ENCODE measurements at places on chromosomes 6 and 20.
A peak's percentile ranks its signal among the peaks of the same experiment; 100 is the strongest.

GRCh38 chr20:38706509-38706908 lies 17.8 kb upstream of the SLC32A1 start:
- DNase-seq, result no peak

- no peak for DNase-seq
Observed at GRCh38 chr6:119495230-119495683, 145.7 kb upstream of the MAN1A1 start.

GRCh38 chr6:16043171-16044135 lies 85.4 kb upstream of the MYLIP start:
- DNase-seq, result no peak

DNA sequence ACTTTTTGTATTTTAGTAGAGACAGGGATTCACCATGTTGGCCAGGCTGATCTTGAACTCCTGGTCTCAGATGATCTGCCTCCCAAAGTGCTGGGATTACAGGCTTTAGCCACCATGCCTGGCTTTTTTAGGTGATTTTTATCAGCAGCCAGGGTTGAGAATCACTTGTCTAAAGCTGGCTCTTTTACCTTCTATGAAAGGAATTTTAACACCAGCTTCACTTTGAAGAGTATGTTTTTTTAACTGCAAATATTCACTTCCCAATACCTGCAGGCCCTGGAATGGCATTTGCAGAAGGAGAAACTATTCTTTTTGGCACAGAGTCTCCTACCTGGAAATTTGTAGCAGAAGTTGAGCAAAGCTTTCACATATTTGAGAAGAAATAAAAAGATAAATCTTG lies 63.6 kb upstream of the NAA20 start:
- no peak for DNase-seq

DNA sequence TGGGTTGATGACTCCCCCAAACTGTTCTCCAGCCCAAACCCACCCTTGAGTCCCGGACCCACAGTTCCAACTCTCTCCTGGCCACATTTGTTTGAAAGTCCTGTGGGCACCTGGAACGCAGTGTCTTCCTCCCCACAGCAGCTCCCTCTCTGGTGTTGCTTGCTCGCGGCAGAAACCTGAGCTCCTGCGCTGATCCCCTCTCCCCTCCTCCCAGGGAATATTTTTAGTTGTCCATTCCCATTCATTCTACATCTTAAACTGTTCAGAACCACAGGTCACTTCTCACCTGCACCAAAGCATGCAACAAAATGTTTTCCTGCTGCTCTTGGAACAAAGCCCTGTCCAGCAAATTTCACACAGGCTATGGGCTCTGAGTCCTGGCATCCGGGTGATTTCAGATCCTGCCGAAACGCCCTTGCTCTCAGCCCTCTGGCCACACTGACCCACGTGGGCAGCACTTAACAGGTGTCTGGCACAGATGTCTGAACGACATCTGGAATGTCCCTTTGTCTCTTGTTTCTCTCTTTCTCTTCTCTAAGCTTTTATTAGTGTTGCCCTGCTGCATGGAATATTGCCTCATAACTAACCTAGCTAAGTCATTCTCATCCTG lies 27.0 kb upstream of the PMEPA1 start:
- DNase-seq, result no peak

DNA sequence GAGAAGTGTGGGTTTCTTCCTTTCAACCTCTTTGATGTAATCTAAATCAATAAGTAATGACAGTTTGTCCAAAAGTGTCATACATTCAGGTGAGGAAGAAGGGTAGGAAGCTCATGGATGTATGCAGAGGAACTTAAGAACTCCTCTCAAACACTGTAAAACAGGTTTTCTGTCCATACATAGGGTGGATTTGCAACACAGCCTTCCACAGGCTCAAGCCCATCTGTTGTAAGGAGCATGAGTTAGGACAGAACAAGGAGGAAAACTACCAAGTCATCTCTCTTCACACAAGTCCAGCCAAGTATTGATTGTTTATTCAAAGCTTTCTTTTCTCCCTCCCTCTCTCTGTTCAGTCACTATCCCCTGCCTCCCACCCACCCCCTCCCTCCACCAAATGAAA lies 49.0 kb upstream of the CDYL start:
- no peak for DNase-seq

- DNase-seq, result no peak
Observed at GRCh38 chr20:44901974-44902373, 7.9 kb upstream of the PABPC1L start.

DNA sequence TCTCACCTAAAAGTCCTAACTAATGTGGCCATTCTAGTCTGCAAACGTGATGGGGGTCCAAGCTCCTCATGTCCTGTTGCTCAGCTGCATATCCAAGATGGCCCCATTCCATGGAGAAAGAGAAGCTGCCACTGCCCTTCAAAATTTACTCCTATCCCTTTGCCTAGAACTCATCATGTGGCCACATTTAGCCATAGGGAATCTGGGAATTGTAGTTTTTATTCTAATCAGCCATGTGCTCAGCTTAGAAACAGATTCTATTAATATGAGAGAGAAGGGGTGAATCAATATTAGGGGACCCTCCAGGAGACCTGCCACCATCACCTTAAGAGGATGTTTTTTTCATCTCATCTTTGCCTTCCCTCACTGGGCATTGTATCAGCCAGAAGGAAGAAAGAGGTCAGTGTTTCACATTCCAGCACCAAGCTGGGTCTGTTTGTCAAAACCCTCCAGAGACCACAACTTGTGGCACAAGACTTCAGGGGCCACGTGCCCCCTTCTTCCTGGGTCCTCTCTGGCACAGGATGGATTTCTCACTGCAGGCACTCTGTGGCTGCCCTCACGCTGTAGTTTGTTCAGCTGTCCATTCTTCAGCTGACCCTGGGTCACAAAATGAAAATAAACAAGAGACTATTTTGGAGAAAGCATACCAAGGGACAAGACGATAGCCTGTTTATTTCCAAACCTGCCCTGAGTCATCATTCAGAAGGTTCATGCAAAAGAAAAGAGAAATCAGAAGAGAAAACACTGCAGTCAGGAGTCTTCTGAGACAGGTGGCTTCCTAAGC lies 172.0 kb downstream of the EYA2 start:
- DNase-seq, result no peak

- DNase-seq, result no peak
Observed at GRCh38 chr6:12189150-12189549, 101.0 kb upstream of the EDN1 start.

DNA sequence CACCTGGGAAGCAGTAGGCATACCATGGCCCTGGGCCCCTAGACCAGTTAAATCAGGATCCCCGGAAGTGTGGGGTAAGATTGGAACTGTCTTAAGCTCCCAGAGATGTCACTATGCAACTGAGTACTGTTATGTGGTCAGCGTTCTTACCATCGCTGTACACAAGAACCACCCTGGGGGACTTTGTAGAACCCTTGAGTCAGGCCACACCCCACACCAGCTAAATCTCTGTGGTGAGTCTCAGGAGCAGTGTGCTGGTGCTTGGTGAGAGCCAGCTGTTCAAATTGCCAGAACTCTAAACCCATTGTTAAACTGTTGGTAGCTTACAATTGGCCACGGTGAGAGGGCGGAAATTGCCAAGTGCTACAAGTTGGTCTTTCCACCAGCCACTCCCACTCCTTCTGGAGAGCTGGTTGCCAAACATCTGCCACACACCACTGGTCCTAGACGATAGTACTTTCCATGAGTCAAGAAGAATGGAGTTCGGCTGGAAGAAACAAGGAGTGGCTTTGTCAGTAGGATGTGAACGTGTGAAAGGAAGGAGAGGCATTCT lies 80.5 kb upstream of the SYNDIG1 start:
- DNase-seq, result no peak

DNA sequence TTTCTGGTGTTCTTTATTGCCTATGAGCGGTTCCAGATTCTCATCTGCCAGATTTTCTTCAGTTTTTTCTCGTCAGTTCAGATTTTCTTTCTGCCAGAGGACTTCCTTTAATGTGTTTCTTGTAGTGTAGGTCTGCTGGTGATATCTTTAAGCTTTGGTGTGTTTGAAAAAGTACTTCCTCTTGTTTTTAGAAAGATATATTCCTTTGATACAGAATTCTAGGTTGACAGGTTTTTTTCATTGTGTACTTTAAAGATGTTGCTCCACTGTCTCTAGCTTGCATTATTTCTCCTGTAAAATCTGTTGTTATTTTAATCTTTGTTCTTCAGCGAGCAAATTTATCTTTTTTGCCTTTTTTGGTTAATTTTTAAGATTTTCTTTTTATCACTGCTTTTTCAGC lies 36.9 kb downstream of the ASXL1 start:
- DNase-seq, result no peak

- DNase-seq, result no peak
Observed at GRCh38 chr20:23387118-23387443, 25.1 kb downstream of the GZF1 start.

DNA sequence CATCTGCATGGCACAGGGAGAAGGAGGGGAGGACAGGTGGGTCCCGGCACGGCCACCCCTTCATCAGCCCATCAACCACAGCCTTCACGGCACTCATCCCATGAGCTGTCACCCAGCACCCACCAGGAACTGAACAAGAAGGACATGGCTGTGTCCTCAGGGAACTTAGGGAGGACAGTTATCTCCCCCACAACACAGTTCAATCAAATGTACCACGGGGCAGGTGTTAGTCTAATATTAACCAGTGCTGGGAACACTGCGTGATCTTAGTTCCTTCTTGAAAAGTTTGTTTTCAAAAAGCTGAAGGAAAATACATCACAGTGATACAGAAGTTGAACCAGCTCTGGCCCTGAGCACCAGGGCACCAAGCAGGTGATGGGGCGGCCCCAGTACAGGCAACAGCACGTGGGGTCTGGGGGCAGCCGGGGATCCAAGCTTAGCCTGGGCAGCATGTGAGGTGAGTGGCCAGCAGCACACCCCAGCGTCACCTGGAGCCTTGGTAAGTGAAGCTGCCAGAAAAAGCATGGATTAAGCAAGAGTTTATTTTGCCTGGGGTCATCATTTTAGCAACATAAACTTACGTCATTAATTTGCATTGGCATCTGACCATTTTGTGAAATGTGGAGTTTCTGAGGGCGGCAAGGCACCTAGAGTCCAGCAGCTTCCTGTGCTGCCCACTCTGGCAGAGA lies 35.5 kb upstream of the AFDN start:
- DNase-seq, result no peak

- DNase-seq, result no peak
Observed at GRCh38 chr20:32271620-32272019, 5.8 kb upstream of the KIF3B start.

- no peak for DNase-seq
Observed at GRCh38 chr6:15874326-15874725, 211.5 kb upstream of the DTNBP1 start.

DNA sequence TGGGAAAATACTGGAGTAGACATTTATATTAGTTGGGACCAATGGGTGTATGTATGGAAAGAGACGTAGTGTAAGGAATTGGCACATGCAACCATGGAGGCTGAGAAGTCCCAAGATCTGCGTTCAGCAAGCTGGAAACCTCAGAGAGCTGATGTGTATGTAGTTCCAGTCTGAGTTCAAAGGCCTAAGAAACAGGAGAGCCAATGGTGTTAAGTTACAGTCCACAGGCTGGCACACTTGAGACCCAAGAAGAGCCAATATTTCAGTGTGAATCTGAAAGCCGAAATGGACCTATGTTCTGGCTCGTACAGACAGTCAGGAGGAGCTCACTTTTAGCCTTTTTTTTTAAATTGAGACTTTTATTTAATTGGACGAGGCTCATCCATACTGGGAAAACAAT lies 244.2 kb downstream of the CDKAL1 start:
- DNase-seq, result no peak

GRCh38 chr6:50655848-50656453 lies 57.4 kb upstream of the TFAP2D start:
- no peak for DNase-seq

GRCh38 chr20:43849496-43850186 lies 65.0 kb upstream of the TOX2 start:
- no peak for DNase-seq

DNA sequence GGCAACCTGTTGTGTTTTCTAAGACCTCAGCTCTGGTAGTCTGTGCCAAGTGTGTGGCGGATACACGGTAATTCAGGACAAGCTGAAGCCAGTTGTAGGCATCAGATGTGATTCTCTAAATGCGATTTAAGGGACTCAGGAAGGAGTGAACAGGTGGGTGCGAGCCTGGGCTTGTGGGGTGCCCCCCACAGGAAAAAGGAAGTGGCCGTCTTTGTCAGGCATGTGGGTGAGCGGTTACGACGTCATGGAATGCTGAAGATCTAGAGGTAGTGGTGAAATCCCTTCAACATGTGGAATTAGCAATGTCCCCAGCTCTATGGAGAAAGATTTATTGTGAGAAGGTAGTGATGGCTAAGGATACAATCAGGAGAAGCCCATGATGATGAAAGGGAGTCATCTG lies 95.1 kb upstream of the EXOC2 start:
- DNase-seq, result peak; percentile 29

GRCh38 chr6:48426636-48427035 lies 315.6 kb upstream of the PTCHD4 start:
- DNase-seq, result no peak

DNA sequence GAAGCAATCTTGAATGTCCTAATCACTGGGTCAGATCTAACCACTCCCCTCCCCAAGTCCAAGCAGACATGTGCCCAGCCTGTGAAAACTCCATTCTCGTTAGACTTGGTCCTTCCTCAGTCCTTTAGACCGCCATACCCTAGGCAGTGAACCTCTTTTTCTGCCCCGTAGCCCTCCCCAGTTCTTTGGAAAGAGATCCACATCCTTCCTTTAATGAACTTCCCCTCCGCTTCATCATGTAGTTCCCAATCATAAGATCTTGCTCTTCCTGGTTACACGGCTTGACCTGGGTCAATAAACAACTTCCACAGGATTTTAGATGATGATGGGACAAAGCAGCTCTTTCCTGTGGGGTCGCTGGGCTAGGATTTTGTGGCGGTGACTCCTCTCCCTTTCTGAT lies 9.6 kb downstream of the AHCY start:
- DNase-seq, result no peak

DNA sequence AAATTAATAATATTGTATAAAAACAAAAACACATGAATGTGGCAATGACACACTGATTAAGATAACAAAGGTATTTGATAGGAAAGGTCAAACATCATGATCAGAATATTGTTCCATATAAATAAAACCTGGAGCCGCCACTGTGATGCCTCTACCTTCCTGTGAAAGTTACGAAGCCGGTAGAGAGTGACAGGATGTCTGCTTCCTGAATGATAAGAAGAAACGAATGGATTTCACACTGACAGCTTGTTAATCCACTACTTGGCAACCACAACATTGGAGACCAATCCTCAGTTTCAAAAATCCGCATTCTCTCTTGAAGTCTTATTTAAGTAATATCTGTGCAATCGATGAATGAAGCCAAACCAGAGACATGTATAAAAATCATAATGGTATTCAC lies 315.1 kb downstream of the HDGFL1 start:
- DNase-seq, result no peak

DNA sequence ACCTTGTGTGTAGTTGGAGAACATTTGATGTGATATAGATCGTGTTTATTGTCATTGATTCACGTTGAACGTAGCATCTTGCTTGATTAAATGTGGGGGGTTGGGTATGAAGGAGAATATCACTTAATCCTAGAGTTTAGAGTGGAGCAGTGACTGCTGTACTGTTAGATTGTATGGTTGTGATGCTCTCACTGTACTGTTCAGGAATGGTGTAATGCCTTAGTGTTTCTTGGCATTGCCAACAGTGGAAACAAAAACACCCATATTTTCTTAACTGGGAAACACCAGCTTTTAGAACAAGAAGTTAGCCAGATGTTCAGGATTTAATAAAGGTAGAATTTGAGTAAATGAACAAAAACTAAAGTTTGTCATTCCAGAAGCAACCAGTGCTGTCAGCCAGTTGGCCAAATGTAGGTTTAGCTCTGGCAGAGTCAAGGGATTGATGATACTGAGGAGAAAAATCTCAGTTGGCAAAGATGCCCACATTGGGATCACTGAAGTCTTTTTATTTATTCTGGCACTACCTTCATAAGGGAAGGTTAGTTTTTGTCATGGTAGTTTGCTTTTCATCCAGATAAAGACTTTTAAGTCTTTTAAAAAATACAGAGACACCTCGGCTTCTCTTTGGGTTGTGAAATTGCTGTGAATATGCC lies 129.9 kb downstream of the JARID2 start:
- DNase-seq, result no peak

Data from activated CD8-positive, alpha-beta memory T cell treated with anti-CD3 and anti-CD28 coated beads, Interleukin-2, amount 50 U/mL, for 4 hours (primary cell).